ENCODE measurements at places on chromosomes 3 and 15. TPM values are rescaled to one million over a fixed set of nuclear protein-coding genes. Genes with fewer than 3 reads are reported as not detected.

- DNase-seq = peak; percentile 60
Observed at GRCh38 chr3:45224824-45225464, 1.1 kb downstream of the TMEM158 start.

DNA sequence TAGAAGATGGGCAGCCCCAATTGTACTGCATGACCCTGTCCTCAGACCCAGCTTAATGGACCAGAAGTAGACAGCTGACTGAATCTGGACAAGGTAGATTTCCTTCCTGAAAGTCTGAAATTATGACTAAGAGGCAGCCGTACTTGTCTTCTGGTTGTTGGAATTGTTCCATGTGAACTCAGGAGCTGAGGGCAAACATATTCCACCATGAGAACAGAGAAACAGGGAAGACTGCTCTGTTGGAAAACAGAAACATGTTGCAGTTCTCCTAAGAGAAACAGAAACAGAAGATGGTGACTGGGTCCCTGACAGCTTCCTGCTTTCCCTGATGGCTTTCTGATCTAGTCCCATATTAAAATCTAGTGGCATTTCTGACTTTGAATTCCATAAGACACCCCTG is 24.1 kb downstream of the POPDC2 start:
- DNase-seq = no peak

GRCh38 chr3:187925326-187925725 is 180.1 kb upstream of the BCL6 start:
- DNase-seq = no peak

DNA sequence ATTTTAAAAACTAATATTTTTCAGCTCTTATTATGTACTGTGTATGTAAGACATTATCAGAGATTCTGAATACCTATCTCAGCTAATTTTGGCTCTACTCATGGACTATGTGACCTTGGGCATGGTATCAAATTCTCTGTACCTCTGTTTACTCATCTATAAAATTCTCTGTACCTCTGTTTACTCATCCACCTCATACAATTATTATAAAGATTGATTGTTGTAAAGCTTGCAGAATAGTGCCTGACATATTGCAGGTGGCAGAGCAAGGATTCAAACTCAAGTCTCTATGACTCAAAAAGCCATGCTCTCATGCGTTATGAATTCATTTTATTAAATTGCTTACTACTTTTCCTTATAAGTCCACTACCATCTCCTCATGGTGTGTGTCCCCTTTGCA is 151.9 kb upstream of the ARL6 start:
- DNase-seq = no peak

DNA sequence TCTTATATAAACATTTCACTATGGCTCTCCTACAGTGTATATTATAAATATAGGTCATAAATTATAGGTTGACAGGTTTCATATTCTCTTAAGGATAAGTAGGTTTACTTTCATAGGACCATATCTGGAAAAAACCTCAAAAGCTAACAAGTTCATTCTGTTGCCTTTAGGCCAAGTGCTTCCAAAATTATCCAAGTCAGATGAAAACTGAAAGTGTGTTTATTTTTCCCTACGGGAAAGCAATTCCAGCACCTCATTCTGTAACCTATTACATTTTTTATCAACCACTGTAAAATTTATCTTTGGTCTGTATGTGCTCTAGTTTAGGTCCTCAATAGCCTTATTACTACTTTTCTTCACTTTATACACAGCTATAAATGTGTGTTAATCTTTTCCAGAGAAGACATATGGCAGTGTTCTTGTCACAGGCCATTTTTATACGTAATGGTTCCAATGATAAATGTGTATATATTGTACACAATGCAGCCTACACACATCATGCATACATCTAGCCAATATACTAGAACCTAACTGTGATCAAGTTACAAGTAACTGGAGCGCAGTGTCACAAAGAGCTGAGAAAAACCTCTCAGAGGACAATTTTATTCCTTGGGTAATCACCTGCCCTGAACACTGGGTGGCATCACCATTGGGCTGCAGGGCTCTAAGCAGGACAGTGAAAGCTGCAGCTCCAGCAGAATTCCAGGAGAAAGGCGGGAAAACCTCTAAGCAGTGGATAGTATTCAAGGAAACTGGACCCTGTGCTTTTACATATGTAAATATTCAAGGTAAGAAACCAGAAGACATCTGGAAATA is 251.3 kb downstream of the CTNNB1 start:
- DNase-seq = peak; percentile 3

- peak; percentile 28 for DNase-seq
Observed at GRCh38 chr15:79007066-79007465, 62.2 kb upstream of the CTSH start.

GRCh38 chr3:196894557-196895295 is 27.0 kb downstream of the SENP5 start:
- no peak for DNase-seq

GRCh38 chr3:112579232-112579631 is 17.4 kb downstream of the SLC35A5 start:
- DNase-seq = no peak

The DGKG gene
- polyA plus RNA-seq = 0.43 TPM

The IGDCC3 gene
- polyA plus RNA-seq = 8.1 TPM

The FAM3D gene
- polyA plus RNA-seq = 0.91 TPM

All from left kidney (tissue), 8 donors.